Upper lobe of left lung (tissue), 6 donors: ENCODE measurements at places on chromosomes 11 and 22. TPM values are rescaled to one million over a fixed set of nuclear protein-coding genes. Genes with fewer than 3 reads are reported as not detected.

UBQLN3 gene
- 0.46 TPM for total RNA-seq

KRTAP5-1 gene
- total RNA-seq, result not detected

HTR3B gene
- total RNA-seq, result not detected

GRCh38 chr11:76035020-76035419 is 171.3 kb downstream of the WNT11 start:
- H3K36me3 ChIP-seq, result no peaks in the 10 kb centered on the region
- no peak for DNase-seq
- H3K27ac ChIP-seq, result no peak overlapping the region
- no peaks in the 10 kb centered on the region for H3K27me3 ChIP-seq
- H3K4me3 ChIP-seq, result no peak overlapping the region
- no peaks in the 10 kb centered on the region for H3K4me1 ChIP-seq

GRCh38 chr11:27717801-27718229 is 17.6 kb upstream of the BDNF start:
- no peak for DNase-seq
- no peaks in the 10 kb centered on the region for H3K36me3 ChIP-seq
- peaks cover 26% of the 10 kb centered on the region for H3K4me1 ChIP-seq
- no peak overlapping the region for H3K27ac ChIP-seq
- H3K27me3 ChIP-seq, result peaks cover 54% of the 10 kb centered on the region
- H3K4me3 ChIP-seq, result no peak overlapping the region
